ENCODE measurements at places on chromosomes 2 and 18.
A peak's percentile ranks its signal among the peaks of the same experiment; 100 is the strongest.

- no peak for DNase-seq
Observed at GRCh38 chr2:41199334-41199733, 747.4 kb upstream of the SLC8A1 start.

DNA sequence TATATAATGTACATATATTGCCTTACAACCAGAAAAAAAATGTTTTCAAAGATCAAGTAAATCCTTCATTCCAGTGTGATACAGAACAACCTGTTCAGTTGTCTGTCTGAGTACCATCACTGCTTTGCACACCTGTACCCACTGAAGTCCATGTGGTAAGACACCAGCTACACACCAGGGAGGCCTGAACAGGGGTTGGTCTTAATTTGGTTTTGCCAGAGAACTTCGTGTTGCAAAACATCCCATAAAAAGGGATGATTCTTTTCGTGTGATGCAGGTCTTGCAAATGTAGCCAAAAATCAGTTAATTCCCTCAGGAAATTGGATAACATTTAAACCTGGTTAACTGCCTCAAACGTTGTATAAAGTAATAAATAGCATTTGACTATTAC lies 73.7 kb upstream of the SLC1A4 start:
- no peak for DNase-seq

- DNase-seq = no peak
Observed at GRCh38 chr18:41372046-41372665, 582.9 kb upstream of the PIK3C3 start.

DNA sequence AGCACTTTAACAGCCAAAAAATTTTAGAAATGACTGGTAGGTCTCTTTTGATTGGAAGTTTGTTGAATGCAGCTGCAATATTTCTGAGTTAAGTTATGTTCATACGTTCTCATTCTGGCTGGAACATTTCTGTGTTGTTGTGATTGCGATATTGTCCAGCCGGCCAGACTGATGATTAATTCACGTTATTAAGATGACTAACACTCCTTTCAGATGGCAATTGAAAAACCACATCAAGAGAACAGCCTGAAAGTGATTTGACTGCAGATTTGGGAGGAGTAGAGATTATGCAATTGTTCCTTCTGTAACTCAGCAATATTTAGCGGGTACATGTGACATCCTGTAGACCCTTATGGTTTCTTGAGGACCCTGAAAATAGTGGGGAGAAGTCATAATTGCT lies 133.7 kb downstream of the FBXO15 start:
- DNase-seq = no peak

- no peak for DNase-seq
Observed at GRCh38 chr18:47873625-47874024, 56.8 kb downstream of the SMAD2 start.

- peak; percentile 10 for DNase-seq
Observed at GRCh38 chr2:74414881-74415761, 6.3 kb downstream of the C2orf81 start.

- DNase-seq = no peak
Observed at GRCh38 chr2:70113359-70114070, 26.2 kb downstream of the PCBP1 start.

DNA sequence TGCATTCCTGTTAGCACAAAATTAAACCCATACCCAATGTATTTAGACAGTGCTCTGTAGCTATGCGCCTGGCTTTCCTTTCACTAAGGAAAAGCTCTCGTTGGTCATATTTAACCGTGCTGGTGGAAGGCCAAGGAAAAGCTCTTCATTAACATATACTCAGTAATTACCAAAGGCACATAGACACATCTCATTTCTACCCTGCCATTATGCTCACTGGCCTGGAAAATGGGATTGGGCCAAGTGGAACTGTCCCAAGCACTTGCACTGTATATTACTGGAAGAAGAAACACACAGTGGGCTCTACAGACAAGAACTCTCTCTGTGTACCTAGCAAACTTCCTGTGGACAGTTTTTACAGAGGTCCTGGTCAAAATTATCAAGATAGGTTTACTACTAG lies 274.4 kb downstream of the ERBB4 start:
- DNase-seq = no peak

GRCh38 chr2:20212459-20212870 lies 12.5 kb downstream of the SDC1 start:
- peak; percentile 31 for DNase-seq
